ENCODE measurements at places on chromosomes 2 and 18.

DNA sequence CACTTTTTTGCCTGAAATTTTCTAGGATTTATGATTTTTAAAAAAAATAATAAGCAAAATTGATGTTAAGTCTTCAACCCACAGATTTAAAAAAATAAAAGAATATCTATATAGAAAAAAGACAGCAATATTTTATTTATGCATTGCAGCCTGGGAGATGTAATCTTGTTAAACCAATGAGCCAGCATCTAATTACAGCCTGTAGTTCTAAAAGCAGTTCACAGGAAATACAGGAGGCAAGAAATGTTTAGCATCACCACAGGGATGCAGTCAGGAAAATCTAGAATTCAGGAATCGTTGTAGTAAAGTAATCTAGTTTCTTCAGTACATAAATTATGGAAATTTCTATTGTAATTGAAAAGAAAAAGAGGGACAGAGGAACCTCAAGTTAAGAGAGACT, 17.2 kb downstream of the UGGT1 start:
- DNase-seq, result no peak

- DNase-seq, result no peak
These were observed 2.5 kb upstream of the ANKRD39 start for GRCh38 chr2:96860065-96861029.

GRCh38 chr2:24874035-24874434, 46.0 kb downstream of the ADCY3 start:
- DNase-seq, result no peak

- DNase-seq, result no peak
These were observed 318.1 kb downstream of the TRIB2 start for GRCh38 chr2:13034861-13035260.

DNA sequence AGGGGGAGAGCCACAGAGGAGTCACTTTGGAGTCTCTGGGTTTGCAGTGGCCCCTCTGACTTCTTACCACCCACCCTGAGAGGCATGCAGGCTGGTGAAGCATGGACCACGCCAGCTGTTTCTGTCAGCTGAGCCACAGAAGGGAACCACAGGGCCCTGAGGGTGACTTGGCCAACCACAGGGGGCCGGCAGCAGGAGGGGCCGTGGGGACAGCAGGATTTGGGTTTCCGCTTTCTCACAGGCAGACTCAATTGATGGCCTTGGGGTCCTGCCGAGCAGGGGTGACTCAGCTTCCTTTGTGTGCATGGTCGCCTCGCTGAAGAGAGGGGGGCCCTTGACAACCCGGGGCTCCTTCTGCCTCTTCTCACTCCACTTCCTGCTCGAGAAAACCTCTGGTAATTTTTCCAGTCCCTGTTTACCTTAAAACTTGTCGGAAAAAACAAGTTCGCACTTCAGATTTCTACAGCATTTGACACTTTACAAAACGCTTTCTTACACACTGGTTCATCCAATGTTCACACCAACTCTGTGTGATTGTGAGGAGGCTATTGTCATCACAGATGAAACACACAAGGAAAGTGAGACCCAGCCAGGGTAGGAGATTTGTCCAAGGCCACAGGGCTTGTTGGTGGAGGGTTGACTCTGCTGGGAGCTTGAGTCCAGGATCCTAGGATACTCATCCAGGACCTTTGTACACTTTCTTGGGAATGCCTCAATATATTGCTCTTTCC, 311.2 kb downstream of the LPIN1 start:
- DNase-seq, result no peak

GRCh38 chr2:202006301-202006700, 27.4 kb upstream of the FZD7 start:
- no peak for DNase-seq

DNA sequence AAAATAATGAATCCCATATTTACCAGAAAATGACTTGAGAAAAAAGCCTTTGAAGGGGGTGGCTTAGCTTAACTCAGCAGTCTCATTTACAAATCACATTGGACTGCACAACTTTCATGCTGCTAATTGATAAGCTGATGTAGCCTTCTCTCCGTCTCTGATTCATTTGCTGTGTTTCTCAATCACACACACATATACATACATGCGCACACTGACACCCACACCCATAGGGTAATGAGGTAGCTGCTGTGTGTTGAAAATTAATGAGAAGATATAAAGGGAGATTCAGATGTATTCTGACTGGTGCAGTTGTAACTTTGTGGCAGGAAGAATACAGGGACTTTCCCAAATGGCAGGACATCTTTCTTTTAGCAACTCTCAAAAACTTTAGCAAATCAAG, 141.9 kb upstream of the GCFC2 start:
- no peak for DNase-seq

GRCh38 chr2:206054952-206055351, 31.0 kb downstream of the INO80D start:
- DNase-seq, result no peak

- DNase-seq, result no peak
These were observed 162.1 kb downstream of the KCNH7 start for GRCh38 chr2:162676515-162676914.

DNA sequence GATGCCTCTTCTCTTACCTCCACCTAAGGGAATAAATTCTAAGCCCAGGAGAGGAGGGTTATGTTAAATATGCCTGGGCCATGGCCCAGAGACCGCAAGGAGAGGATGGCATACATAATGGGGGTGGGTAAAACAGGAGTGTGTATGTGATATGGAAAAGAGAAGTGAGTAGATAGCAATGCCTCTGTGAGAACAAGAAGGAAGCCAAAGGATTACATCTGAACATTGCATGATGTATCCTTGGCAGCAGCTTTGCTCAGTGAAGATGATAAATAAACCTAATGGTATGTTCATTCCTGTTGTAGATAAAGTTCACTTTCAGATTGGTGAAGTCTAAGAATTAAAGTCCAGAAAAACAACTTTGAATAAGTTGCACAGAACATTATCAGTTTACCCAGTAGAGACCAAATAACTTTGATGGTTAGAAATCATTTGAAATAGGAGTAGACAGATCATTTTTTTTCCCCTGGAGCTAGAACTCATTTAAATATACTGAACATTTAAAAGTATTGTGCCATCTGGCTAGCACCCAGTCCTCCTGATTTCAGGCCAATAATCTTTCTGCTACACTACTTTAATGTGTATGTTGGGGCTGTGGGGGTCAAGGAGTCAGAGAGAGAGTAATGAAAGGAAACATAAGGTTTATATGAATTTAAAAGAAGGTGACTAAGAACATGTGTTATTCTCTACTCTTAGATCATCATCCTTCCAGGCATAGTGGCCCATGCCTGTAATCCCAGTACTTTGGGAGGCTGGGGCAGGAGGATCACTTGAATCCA, 231.7 kb downstream of the PARD3B start:
- peak; percentile 5 for DNase-seq

DNA sequence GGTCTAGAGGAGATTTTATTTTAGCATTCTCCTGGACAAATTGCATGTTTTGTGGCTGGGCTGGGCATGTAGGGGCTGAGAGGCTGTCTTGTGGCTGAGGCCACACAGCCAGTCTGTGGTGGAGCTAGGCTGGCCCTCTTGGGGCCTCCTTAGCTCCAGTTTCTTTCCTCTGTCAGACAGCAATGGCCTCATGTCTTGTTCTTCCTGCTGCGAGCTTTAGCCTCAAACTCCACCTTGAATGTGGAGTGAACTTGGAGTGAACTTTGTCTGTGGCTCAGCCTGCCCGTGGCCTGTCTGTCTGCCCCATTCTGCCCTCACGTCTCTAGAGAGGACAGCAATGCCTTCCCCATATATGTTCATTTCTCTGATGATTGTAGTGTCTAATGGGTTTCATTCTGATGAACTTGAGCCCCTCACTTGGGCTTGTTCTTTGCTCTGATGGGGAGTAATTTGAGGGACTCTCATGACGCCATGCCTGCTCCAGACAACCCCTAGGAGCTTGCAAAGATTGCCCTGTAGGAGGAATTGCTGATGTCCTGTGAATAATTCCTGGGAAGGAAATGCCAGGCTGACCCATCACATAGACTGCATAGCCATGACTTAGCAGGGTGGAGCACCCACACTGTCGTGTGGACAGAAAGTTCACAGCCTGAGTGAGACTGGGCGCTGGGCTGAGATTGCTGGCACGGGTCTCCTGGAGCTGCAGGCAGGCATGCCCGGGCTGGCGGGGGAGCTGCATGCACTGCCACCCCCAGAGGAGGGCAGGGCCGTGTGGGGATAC, 42.6 kb downstream of the ASAP2 start:
- DNase-seq, result no peak

- no peak for DNase-seq
These were observed 26.8 kb upstream of the LDLRAD4 start for GRCh38 chr18:13191779-13192178.

Measured in amniotic stem cell (primary cell).